ENCODE measurements at places on chromosomes 2 and 18.

GRCh38 chr18:4134700-4135099, 320.4 kb downstream of the DLGAP1 start:
- no peak for DNase-seq

GRCh38 chr2:211516537-211516936, 960.1 kb downstream of the CPS1 start:
- no peak for DNase-seq

- DNase-seq = peak; percentile 72
Observed at GRCh38 chr18:35756506-35757117, 175.1 kb downstream of the GALNT1 start.

- no peak for DNase-seq
Observed at GRCh38 chr2:226991663-226992062, 155.8 kb downstream of the RHBDD1 start.

- DNase-seq = no peak
Observed at GRCh38 chr18:78994531-78994930, 14.9 kb downstream of the SALL3 start.

DNA sequence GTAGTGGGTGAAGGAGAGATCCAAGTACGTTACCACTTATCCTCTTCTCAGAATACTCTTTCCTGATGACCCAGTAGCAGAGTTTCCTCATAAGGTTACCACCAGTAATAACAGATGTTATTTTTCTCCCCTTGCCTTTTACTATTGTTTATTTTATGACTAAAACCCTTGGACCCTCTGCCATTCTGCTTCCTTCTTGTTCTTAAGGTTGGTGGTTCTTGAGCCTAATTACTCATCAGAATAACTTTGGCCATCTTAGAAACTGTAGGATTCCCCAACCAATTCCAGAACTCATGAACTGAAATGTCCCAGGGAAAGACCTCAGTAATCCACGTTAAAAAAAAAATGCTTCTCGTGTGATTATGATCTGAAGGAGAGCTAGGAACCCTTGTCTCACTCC, 64.9 kb downstream of the CHST9 start:
- no peak for DNase-seq

- no peak for DNase-seq
Observed at GRCh38 chr2:200604571-200605255, 18.9 kb downstream of the AOX1 start.

- DNase-seq = peak; percentile 13
Observed at GRCh38 chr18:64017870-64018269, 48.0 kb downstream of the SERPINB8 start.

- DNase-seq = no peak
Observed at GRCh38 chr2:119671016-119671415, 8.0 kb upstream of the TMEM177 start.

- no peak for DNase-seq
Observed at GRCh38 chr18:46072959-46073358, 899 bp upstream of the PSTPIP2 start.

DNA sequence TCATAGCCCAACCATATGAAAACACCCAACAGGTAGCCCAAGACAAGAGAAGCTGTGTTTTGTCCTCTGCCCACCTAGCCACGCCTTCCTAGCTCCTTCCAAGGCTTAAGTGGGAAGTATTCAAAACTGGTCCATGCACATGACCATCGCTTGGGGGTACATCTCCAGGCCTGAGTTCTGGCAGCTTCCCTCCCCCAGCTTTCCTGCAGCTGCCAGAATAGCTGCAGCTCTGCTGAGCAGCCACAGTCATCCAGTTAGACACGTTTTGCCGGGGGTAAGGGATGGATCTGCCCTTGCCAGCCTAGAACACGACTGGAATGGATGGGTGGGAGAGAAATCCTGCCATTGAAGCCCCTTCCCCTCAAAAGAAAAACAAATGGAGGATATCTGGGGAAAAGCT, 166.8 kb downstream of the NRP2 start:
- DNase-seq = no peak

- DNase-seq = peak; percentile 1
Observed at GRCh38 chr2:138711812-138712211, 68.4 kb downstream of the NXPH2 start.

- no peak for DNase-seq
Observed at GRCh38 chr2:133525090-133525489, 43.2 kb downstream of the NCKAP5 start.

DNA sequence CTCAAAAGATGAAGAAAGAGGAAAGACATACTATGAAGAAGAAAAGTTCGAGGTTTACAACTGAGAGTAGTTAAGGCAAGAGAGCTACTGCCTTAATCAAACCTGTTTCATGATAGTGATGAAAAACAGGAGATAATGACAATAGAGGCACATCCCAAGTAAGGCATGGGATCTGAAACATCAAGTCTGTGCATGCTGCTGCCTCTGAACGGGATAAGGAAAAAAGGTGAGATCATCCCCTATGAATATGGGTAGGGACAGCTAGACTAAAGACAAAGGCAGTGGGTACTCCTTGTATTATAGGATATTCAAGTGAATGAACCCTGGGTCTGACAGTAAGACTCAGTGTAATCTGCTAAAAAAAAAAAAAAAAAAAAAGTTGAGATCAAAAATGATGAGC, 3.0 kb downstream of the EXOC6B start:
- no peak for DNase-seq

DNA sequence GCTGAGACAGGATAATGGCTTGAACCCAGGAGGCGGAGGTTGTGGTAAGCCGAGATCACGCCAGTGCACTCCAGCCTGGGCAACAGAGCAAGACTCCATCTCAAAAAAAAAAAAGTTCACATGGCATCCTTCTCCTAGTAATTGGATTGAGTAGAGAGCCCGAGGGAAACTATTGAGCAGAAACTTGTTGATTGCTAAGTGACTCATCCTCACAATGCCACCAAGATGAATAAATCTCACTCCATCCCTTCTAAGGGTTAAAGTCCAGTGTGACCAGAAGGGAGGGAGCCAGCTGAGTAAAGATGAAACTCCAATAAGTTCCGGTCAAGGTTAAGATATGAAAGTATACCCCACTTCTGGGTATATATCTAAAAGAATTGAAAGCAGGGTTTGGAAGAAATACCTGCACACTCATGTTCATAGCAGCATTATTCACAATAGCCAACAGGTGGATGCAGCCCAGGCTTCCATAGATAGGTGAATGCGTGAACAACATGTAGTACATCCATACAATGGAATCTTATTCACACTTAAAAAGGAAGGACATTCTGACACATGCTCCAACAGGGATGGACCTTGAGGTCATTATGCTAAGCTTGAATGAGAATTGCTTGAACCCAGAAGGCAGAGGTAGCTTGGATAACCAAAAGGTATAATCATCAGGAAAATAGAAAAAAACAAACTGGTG, 13.0 kb upstream of the FHL2 start:
- DNase-seq = no peak

- DNase-seq = no peak
Observed at GRCh38 chr18:11791131-11791530, 60.1 kb upstream of the CHMP1B start.

- no peak for DNase-seq
Observed at GRCh38 chr18:42936289-42936688, 179.2 kb downstream of the RIT2 start.

- DNase-seq = no peak
Observed at GRCh38 chr18:71115261-71115660, 826.4 kb downstream of the SOCS6 start.

DNA sequence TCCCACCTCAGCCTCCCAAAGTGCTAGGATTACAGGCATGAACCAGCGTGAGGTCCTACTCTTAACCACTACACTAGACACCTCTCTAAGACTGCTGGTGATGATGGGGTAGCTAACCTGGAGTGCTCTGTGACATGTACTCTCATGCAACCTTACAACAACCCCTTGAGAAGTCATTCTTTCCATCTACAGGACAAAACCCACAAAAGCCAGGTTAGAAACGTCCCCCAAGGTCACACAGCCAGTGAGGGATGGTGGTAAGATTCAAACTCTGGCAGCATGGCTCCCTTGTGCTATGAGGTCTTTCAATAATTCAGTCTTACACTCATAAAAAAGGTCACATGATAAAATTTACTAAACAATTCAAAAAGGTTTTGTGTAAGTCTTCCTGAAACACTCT, 94.8 kb upstream of the SERTAD2 start:
- DNase-seq = no peak

DNA sequence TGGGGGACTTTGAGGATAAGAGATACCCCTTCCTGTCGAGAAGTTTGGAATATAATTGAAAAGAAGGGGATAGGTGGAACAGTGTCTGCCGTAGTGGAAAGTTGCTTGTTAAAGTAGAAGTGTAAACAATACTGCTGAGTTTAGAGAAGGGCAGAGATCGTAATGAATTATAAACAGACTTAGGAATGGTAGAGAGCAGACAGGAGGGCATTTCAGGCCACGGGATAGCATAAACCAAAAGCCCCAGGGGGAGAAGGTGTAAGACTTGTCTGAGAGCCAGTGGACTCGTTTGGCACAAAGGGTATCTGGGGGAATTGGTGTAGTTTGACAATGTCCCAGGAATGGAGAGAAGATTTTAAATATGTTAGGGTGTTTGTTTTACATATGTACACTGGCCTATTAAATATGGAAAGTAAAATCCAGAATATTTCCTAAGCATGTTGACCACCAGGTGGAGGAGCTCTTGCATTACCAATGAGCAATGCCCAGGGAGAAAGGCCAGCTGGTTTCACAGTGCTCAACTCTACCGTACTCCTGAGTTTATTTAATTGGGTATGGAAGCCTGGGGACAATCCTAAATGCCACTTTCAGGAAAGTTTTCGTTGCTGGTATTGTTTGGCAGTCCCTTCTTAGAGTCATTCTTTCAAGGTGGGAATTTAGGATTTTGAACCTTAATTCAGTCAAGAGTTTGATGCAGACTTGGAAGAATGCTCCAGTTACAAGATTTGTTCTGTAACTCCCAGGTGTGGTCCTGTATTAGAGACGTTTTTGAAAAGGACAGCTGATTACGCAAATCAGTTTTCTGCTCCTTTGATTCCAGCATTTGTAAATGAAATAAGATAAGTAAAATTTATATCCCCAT, 7.5 kb downstream of the COPS8 start:
- DNase-seq = no peak

- DNase-seq = no peak
Observed at GRCh38 chr2:70403267-70404053, 101.6 kb upstream of the FAM136A start.

DNA sequence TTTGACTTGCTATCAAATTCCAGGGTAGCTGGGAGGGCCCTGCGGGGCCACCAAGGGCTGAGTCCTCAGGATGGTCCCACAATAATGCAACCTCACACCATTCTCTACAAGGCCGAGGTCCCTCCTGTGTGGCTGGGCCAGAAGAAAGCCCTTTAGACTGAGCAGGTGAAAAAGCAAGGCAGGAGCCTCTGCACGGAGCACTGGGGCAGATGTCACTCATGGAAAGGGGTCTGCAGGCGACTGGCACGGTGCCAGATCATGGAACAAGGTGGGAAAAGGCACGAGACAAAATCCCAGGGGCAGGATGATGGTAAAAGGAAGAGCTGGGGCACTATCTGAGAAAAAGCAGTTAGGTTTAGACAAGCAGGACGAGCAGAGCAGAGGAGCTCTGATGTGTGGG, 16.1 kb downstream of the HJURP start:
- DNase-seq = no peak

GRCh38 chr18:78751664-78752063, 228.0 kb upstream of the SALL3 start:
- no peak for DNase-seq

Data from erythroblast (primary cell).